GM04503 (cell line): ENCODE measurements at places on chromosomes 4 and X.

GRCh38 chr4:137065311-137065710 lies 467.0 kb downstream of the PCDH18 start:
- DNase-seq = no peak

DNA sequence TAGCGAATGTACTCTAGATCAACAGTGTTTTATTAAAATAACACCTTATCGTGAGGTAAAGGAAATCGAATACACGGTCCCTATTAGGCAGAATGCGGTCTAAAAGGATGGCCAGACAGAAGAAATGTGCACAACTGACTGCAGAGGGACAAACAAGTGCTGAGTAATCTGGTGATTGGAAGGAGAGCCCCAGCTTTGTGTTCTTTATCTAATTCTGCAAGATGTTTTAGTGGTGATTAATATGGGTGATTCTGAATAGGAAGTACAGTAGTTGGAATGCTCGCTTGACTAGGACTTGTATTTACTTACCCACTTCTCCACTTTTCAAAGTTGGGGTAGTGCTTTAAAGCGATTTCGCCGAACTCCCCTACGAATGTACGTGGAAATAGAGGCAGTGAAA lies 1.2 kb downstream of the WDR44 start:
- no peak for DNase-seq

DNA sequence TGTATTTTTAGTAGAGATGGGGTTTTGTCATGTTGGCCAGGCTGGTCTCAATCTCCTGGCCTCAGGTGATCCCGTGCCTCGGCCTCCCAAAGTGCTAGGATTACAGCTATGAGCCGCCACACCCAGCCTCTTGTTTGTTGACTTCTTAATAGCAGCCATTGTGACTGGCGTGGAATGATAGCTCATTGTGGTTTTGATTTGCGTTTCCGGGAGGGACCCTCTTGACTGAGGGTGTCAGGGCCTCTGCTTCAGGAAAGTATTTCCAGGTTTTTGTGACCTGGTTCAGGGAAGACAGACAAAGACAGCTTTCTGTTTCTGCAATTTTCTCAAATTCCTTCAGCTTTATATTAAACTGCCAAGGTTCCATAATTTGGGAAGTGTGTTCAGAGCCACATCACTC lies 15.1 kb downstream of the CSF2RA start:
- no peak for DNase-seq

DNA sequence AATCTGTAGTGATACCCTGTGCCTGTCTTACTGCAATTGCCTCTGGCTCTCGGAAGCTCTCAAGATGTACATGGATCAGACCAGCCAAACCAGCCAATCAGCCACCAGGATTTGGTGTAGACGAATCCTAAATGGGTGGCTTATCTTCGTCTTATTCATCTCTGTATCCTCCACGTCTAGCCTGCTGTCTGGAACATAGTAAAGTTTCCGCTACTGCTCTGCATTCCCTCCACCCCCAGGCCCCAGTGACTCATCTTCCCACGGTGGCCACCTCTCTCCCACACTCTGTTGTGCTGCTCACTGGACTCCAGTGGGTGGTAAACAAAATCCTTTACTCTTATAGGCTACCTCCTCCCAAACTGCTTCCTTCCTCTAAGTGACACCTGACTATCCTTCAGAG lies 37.8 kb downstream of the SEPTIN6 start:
- peak; percentile 11 for DNase-seq

DNA sequence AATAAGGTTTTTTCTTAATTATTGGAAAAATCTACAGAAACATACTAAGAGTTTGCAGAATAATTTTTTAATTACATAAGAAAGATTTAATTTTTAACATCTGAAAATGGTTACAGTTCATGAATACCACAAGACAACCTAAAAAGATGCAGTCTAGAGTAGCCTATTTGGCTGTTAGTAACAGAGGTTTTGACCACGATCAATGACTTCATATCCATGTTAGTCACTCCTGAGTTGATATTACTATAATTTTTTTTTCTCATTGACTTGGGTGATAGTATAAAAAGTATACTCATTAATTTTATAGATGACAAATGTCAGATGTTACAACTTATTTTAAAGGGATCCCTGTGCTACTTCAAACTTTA lies 272.5 kb downstream of the DCTD start:
- peak; percentile 49 for DNase-seq

GRCh38 chr4:110012917-110013316 lies 100.2 kb downstream of the EGF start:
- no peak for DNase-seq

- DNase-seq = no peak
These were observed 62.0 kb upstream of the NAF1 start for GRCh38 chr4:163228648-163229047.

GRCh38 chr4:105061136-105061696 lies 85.5 kb upstream of the TET2 start:
- DNase-seq = no peak

DNA sequence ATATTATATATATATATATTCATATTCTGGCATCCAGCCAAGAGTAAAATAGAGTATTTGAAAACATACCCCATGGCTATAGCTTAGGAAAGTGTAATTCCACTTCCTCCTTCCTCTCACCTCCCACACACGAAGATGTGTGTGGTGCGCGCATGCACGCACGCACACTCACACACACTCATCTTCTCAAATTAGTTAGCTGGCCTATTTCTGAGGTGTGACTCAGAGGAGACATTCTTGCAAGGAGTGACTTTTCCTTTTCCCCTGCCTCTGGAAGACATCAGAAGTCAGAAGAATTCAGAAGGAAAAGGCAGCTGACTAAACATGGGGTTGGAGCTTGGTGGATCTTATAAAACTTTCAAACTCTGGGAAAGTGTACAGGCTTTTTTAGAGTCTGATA lies 8.8 kb downstream of the ENPEP start:
- DNase-seq = peak; percentile 81

DNA sequence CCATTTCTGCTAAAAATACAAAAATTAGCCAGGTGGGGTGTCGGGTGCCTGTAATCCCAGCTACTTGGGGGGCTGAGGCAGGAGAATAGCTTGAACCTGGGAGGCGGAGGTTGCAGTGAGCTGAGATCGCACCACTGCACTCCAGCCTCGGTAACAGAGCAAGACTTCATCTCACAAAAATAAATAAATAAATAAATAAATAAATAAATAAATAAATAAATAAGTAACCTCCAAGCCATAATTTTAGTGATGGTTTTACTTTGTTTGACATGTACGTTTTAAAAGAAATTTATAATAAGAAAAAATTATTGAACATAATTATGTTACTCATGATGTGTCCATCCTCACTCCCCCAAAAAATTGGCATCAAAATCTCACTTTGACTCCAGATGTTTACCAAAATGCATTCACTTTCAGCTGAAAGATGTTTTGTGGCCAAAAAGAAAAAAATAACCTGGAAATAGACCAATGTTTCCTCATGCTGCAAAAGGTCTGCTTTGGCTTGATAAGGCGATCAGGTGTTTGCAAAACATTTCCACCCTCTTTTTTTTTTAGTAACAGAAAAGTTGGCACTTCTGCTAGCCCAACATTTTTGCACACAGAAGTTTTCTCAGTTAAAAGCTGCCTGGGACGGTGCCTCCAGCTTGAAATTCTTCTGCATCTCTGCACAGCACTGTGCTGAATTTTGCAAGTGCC lies 42.2 kb upstream of the DHRSX start:
- DNase-seq = no peak

DNA sequence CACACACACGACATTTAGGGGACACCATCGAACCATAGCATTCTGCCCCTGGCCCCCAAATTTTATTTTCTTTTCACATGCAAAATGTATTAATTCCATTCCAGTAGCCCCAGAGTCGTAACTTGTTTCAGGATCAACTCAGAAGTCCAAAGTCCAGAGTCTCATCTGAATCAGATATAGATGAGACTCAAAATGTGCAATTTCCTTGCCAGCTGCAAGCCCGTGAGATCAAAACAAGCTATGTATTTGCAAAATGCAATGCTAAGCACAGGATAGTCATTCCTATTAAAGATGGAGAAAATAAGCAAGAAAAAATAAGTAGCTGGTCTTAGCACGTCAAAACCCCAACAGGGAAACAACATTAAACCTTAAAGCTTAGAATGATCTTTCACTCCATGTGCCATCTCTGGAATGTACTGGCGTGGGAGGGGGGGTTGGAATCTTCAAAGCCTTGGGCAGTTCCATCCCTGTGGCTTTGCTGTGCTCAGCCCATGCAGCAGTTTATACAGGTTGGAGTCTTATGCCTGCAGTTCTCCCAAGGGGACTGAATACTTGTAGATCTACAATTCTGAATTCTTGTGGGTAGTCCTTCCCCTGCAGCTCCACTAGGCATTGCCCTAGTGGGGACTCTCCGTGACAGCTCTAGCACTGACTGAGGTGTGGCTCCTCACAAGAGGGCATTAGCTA lies 47.7 kb upstream of the SYTL5 start:
- DNase-seq = no peak

DNA sequence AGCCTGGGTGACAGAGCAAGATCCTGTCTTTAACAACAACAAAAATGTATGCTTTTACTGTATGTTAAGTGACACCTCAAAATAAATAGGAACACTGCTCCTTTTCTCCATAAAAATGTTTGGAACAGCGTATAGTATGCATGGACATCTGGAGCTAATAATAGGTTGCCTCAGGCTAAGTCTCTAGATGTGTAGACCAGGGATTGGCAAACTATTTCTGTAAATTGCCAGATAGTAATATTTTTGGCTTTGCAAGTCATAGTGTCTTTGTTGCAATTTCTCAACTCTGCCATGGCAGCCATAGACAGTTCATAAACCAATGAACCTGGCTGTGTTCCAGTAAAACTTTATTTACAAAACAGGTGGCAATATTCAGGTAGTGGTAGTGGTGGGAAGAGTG lies 76.6 kb upstream of the CBLL2 start:
- DNase-seq = peak; percentile 9

- DNase-seq = no peak
These were observed 378.9 kb downstream of the KCNIP4 start for GRCh38 chr4:21569638-21570037.

DNA sequence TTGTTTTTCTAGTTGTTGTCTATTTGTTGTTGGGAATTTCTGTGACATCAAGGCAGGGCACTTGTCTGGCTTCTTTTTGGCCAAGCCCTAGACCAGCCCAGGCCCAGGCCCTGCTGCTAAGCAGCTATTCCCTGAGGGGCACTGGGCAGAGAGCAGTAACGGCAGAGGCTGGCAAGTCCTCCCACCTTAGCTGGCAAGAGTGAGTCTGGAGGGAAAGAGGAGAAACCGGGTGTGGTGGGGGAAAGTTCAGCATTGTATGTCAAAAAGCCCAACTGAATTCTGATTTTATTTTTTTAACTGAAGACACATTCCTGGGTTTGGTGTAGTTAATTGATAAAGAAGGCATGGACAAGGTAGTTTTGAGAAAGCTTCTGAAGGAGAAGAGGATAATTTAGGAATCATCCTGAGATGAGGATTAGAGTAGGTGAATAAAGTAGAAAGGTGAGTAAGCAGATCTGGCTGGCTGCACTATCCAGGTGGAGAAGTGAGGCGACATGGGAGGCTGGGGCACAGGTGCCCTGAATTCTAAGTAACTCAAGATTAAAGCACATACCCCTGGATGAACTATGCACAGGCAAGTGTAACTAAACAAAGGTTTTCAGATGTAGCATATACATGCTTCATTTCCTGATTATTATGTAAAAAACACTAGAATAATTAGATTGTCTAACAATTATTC lies 57.4 kb downstream of the TAPT1 start:
- no peak for DNase-seq

GRCh38 chrX:6885909-6886308 lies 261.6 kb upstream of the STS start:
- no peak for DNase-seq

GRCh38 chrX:78092296-78092695 lies 11.8 kb upstream of the PGK1 start:
- no peak for DNase-seq

DNA sequence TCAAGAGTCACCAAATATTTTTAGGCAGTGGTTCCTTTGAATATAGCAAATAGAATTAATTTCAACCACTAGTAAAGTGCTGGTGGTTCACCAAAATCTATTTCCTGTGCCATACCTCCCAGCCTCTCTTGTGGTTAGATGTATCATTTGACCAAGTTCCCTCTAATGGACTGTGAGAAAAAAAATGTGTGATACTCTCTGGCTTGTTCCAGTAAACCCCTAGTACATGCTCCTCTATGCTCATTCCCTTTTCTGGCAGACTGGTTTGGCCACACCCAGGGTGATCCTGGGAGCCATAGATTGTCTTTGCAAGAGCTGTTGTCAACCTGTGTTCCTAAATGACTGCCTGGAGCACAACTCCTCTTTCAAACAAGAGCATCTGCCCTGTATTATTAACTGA lies 109.5 kb downstream of the FRAS1 start:
- no peak for DNase-seq

DNA sequence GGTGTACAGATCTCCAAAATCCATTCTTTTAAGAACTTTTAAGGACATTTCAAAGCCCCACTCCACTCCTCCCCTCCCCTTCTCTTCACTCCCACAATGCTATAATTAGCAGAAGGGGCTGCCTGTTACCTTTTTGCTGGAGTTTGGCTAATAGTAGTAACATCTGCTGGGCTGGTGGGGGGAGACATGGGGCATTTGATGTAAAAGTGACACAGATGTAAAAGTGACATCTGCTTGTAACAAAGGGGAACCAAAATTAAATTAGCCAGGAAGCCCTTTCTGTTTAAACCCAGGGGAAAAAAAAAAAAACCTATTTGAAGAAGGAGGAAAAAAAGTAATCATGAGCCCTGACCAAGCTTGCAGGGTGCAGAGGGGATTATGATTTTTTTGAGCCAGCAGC lies 5.4 kb upstream of the PHOX2B start:
- DNase-seq = no peak

DNA sequence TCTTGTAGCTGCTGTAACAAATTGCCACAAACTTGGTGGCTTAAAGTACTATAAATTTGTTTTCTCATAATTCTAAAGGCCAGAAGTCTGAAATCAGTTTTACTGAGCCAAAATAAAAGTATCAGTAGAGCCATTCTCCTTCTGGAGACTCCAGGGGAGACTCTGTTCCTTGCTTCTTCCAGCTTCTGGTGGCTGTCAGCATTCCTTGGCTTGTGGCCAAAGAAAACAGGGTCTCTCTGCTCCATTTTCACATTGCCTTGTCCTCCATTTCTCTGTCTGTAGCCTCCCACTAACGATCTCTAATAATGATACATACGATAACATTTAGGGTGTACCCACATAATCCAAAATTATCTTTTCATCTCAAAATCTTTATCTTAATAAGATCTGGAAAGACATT lies 200.4 kb downstream of the MAB21L2 start:
- no peak for DNase-seq

GRCh38 chrX:141733371-141733770 lies 34.8 kb upstream of the SPANXD start:
- DNase-seq = no peak

DNA sequence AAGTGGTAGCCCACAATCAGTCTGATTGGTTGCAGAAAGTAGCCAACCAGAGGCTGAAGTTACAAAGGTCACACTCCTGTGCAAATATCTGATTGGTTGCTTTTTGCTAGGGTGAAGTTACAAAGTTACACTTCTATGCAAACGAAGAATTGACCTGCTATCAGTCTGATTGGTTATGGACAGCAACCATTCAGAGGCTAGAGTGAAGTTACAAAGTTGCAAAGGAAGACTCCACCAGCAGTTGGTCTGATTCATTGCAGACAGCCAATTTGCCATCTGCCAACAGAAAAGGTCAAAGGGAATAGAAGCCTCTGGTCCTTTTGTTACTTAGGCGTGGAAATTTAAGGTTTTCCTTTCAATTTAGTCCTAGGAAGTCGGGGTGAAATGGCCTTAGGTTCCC lies 377.7 kb downstream of the PRDM5 start:
- no peak for DNase-seq

- DNase-seq = no peak
These were observed 46.1 kb downstream of the GRSF1 start for GRCh38 chr4:70793626-70794025.
